ENCODE measurements at places on chromosomes 11 and 22.

- DNase-seq: no peak
Measured at GRCh38 chr11:133985981-133986944, 29.5 kb upstream of the IGSF9B start.

- no peak for DNase-seq
Measured at GRCh38 chr11:119474682-119475596, 52.0 kb upstream of the THY1 start.

GRCh38 chr11:118886681-118887111 is 3.0 kb downstream of the CXCR5 start:
- DNase-seq: no peak

DNA sequence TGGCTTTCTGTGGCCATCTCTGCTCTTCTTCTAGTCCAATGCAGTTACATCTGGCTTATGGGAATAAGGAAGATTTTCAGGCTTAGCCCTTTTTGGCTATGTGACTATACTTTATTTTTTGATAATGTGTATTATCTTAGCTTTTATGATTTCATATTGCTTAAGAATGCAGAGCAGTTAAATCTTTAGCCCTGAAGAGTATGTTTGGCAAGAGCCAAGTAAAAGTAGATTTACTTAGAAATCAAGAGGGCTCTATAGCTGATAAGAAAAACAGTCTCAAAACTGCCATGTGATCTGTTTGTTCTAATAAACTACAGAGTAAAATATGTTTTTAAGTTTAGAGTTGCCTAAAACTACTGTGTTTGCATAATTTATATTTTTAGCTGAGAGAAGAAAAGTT is 61.2 kb downstream of the RNF169 start:
- DNase-seq: no peak

DNA sequence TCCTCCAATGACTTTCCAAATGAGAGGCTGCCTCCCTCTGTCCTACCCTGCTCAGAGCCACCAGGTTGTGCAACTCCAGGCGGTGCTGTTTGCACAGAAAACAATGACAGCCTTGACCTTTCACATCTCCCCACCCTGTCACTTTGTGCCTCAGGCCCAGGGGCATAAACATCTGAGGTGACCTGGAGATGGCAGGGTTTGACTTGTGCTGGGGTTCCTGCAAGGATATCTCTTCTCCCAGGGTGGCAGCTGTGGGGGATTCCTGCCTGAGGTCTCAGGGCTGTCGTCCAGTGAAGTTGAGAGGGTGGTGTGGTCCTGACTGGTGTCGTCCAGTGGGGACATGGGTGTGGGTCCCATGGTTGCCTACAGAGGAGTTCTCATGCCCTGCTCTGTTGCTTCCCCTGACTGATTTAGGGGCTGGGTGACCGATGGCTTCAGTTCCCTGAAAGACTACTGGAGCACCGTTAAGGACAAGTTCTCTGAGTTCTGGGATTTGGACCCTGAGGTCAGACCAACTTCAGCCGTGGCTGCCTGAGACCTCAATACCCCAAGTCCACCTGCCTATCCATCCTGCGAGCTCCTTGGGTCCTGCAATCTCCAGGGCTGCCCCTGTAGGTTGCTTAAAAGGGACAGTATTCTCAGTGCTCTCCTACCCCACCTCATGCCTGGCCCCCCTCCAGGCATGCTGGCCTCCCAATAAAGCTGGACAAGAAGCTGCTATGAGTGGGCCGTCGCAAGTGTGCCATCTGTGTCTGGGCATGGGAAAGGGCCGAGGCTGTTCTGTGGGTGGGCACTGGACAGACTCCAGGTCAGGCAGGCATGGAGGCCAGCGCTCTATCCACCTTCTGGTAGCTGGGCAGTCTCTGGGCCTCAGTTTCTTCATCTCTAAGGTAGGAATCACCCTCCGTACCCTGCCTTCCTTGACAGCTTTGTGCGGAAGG is 2.9 kb downstream of the APOC3 start:
- no peak for DNase-seq

All from T-cell (primary cell).